ENCODE measurements at places on chromosomes 12 and 14.

- DNase-seq: no peak
These were observed 412.4 kb downstream of the PCNX1 start for GRCh38 chr14:71319666-71320065.

GRCh38 chr12:19855851-19856250 lies 416.6 kb downstream of the AEBP2 start:
- no peak for DNase-seq

- no peak for DNase-seq
These were observed 68.6 kb downstream of the RPS6KA5 start for GRCh38 chr14:90991690-90992443.

DNA sequence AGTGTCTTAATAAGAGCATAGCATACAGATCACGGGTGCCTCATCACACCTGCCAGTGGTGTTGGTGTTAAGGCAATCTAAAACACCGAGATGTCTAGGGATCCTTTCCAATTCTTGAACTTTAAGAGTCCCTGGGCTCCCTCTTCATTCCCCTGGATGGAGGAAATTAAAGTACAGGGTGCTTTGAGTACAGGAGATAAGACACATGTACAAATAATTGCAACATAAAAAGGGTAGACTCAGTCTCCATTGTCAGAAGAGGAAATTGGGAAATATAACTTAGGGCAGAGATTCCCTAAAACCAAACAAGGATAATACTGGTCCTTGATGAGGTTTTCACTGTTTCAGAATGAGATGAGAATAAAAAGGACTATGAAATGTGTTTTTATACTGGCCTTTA lies 34.9 kb downstream of the SCFD1 start:
- no peak for DNase-seq

DNA sequence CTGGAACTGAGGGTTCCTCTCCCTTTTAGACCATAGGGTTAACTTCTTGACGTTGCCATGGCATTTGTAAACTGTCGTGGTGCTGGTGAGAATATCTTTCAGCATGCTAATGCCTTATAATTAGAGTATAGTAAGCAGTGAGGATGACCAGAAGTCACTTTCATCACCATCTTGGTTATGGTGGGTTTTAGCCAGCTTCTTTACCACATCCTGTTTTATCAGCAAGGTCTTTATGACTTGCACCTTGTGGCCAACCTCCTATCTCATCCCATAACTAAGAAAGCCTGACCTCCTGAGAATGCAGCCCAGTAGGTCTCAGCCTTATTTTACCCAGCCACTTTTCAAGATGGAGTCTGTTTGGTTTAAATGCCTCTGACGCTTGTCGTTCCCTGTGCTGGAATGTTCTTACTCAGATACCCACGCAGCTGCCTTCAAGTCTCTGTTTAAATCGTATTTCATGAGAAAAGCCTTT lies 44.2 kb downstream of the BBS10 start:
- no peak for DNase-seq

Data from stimulated activated naive CD8-positive, alpha-beta T cell treated with anti-CD3 and anti-CD28 coated beads, Interleukin-15, Interleukin-2, amounts not matched to agents 100 U/mL and 50 U/mL, for 24 hours (primary cell).